ENCODE measurements at places on chromosomes 7 and 10. TPM values are rescaled to one million over a fixed set of nuclear protein-coding genes. Genes with fewer than 3 reads are reported as not detected.

The CYP3A7 gene
- total RNA-seq, result not detected

The ARID5B gene
- total RNA-seq, result 41.9 TPM

The FGL2 gene
- 4.5 TPM for total RNA-seq

The NRG3 gene
- not detected for total RNA-seq

The IFIT1B gene
- total RNA-seq, result not detected

The LIPM gene
- total RNA-seq, result not detected

The AGBL3 gene
- 6.2 TPM for total RNA-seq

The ADAP1 gene
- 9.7 TPM for total RNA-seq

The DPP6 gene
- total RNA-seq, result not detected

The TRIM73 gene
- 30.5 TPM for total RNA-seq

The SPDYE6 gene
- not detected for total RNA-seq

The ZNF248 gene
- total RNA-seq, result 18.7 TPM

The PTEN gene
- total RNA-seq, result 78.7 TPM

The NUTM2D gene
- 4.7 TPM for total RNA-seq

The TRIM8 gene
- 71.6 TPM for total RNA-seq

The PNLIPRP3 gene
- not detected for total RNA-seq

The HDAC9 gene
- 0.39 TPM for total RNA-seq

The MTERF1 gene
- total RNA-seq, result 29.9 TPM

The HOXA7 gene
- not detected for total RNA-seq

The GRM3 gene
- total RNA-seq, result not detected

The PLEKHA1 gene
- 62.9 TPM for total RNA-seq

The CXCL12 gene
- total RNA-seq, result not detected

The CCDC186 gene
- total RNA-seq, result 43.3 TPM

The PRXL2A gene
- 3.6 TPM for total RNA-seq

The HERPUD2 gene
- 71.8 TPM for total RNA-seq

The TUBB8 gene
- not detected for total RNA-seq

The EGR2 gene
- 2.2 TPM for total RNA-seq

The GAD2 gene
- not detected for total RNA-seq

The SPAM1 gene
- not detected for total RNA-seq
